ENCODE measurements at places on chromosomes 7 and 10.

DNA sequence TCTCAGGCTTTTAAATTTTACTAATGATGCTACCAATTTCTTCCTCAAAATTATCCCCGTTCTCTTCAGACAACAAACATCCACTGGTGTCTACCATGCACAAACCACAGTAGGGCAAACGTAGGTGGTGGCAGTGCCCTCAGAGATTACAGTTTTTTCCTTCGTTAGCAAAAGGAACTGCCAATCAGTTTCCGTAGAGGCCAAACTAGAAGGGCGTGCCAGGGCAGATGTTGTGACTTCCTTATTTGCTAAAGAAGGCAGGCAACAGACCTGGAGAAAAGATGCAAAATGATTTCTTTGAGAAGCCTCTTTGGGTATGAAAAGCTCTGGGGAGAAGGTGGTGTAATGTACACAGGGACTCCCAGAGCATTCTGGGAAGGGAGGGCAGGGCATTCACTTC is 7.6 kb upstream of the FAM180A start:
- DNase-seq: no peak

DNA sequence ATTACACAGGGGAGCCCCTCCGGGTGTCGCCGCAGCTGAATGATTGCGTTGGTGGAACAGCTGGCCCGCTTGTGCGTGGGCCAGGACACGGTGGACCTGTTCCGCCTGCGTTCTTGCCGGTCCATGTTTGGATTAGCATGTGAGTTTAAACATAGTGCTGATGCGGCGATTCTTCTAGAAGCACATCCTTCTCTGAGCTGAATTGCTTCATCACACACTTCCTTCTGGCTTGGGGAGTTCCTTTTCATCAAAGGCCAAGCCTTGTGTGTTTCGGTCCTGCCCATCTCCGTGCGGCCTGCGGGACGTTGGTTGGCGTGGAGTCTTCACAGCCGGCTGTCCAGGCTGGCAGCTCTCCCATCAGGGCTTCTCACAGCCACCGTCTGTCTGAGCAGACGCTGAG is 45.5 kb upstream of the SLC29A4 start:
- no peak for DNase-seq

DNA sequence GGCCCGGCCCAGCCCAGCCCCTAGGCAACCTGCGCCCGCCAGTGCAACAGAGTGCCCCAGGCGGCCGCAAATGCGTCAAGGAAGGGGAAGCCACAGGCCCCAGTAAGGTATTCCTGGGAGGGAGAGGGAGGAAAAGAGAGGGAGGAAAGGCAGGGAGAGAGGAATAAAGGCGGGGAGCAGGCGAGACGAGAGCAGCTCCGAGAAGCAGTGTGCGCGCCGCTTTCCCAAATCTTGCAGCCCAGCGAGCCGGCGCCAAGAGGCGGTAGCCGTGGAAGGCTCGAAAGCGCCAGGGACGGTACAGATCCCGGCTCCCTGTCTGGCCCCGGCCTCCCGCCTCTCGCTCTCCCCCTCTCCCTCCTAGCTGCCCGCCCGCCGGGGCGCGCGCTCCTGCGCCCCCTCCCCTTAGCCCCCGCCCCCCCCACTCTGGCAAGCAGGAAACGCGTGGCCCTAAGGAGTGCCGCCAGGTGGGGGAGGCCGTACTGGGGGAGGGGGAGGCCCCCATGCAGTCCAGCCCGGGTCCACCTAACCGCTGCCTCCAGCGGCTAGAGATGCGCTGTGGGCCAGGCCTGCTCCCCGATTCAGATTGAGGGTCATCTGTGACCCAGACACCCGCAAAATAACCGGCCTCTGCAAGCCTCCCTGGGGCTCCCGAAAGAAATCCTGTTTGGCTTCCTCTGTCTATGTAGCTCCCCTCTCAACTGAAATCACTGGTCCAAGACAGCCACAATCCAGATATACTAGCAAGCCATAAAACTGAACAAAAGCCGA is 4.3 kb downstream of the HOXA10 start:
- peak; percentile 74 for DNase-seq

GRCh38 chr7:88281749-88282148 is 24.9 kb downstream of the STEAP4 start:
- no peak for DNase-seq

GRCh38 chr10:95832216-95833041 is 75.3 kb upstream of the CC2D2B start:
- no peak for DNase-seq

- DNase-seq: peak; percentile 31
These were observed 23.4 kb upstream of the GSAP start for GRCh38 chr7:77439572-77439971.

DNA sequence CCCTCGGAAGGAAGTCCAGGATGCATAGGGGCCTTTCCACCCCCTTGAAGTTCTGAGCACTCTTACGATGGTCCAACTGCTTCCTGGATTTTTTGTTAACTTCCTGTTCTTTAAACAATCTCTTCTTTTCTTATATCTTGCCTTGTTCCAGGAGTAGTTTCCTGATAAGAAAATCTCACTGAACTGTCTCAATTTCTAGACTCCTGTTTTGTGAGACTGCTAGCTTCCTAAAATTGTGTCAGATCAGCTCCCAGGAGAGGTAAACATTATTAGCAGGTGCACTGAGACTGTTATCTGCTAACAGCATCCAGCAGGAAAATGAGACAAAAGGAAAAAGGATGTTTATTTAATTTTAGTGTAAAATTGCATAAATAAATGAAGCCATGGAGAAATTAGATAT is 106.2 kb upstream of the PITRM1 start:
- no peak for DNase-seq

- no peak for DNase-seq
These were observed 15.9 kb upstream of the TBXAS1 start for GRCh38 chr7:139813151-139813550.

DNA sequence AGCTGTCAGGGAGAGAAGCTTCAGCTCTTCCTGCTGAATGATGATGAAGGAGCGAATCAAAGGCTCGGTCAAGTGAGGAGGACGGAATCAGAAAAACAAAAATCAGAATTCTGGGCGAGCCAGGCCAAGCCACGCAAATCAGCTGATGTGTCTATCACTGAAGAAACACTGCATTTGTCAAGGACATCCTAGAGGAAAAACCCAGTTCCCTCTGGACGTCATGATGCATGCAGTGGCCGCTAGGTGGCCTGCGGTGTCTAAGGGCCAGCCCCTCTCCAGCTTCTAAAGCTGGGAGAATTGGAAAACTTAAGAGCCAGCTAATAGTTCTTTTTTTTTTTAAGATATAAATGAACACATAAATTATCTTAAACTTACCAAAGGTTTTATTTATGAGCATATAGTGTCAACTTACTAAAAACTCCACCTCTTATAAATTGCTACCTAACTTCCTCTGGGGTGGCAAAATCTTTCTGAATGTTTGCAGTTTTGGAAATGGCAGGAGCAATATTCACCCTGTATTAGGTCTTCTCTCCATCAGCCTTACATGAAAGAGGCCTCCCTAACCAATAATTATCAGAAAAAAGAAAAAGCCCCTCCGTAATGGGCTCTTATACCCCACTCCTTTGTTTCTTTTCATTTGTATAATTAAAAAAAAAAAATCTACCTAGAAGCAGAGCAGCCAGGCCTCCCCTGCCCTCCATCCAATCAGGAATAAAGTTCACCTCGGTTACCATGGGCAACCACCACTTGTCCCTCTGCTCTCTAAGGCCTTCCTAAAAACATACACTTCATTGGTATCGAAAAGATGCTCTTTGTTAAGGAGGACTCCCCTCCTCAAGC is 186.8 kb downstream of the USP6NL start:
- no peak for DNase-seq

DNA sequence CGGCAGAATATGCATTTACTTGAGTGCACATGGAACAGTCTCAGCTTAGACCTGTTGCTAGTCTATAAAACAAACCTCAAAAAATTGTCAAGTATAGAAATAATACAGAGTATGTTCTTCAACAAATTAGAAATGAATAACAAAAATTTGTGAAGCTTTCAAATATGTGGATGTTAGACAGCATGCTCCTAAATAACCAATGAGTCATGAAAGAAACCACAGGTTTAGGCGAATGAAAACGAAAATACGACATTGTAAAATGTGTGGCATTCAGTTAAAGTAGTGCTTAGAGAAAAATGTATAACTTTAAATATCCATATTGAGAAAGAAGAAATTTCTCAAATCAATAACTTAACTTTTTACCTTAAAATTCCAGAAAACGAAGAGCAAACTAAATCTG is 760.0 kb upstream of the SORCS1 start:
- no peak for DNase-seq

DNA sequence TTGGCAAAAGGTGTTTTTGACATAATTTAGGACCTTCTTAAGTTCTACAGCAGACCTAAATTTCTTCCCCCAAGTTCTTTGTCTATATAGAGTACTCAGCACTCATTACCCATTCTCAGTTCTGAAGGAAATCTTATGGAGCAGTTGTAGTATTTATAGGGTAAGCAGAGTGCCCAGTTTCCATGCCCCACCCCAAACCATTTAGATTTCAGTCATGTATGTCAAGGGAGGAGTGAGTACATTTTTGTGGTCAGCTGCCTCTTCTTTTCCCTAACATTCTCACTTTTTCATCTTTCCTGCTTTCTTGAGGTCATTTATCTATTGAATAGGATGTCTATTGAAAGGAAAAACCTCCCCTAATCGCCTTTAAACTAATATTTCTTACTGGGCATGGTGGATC is 83.3 kb downstream of the KAT6B start:
- DNase-seq: no peak

- DNase-seq: no peak
These were observed 7.7 kb downstream of the XPNPEP1 start for GRCh38 chr10:109915566-109915965.

DNA sequence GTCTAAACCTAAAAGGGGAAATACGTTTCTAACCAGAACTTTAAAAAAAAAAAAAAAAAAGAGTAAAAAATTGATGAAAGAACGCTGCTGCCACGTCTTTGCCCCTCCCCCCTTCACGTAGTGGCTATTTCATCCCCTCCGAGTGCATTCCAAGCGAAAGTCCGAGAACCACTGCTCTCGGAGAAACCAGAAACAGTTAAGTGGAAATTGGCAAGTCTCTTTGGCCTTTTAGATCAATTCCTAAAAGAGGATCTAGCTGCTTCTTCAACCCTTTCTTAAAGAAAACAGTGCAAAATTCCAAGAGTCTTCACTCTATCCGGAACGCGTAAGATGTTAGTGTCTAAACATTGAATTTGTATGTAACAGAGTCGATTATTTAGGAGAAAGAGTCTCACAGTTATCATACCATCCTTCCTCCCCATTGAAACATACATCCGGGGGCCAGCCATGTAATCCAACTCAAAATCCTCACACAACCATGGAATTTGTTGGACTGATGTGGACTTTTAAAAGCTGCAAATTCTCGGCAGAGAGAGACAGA is 1.1 kb downstream of the P4HA1 start:
- peak; percentile 44 for DNase-seq

DNA sequence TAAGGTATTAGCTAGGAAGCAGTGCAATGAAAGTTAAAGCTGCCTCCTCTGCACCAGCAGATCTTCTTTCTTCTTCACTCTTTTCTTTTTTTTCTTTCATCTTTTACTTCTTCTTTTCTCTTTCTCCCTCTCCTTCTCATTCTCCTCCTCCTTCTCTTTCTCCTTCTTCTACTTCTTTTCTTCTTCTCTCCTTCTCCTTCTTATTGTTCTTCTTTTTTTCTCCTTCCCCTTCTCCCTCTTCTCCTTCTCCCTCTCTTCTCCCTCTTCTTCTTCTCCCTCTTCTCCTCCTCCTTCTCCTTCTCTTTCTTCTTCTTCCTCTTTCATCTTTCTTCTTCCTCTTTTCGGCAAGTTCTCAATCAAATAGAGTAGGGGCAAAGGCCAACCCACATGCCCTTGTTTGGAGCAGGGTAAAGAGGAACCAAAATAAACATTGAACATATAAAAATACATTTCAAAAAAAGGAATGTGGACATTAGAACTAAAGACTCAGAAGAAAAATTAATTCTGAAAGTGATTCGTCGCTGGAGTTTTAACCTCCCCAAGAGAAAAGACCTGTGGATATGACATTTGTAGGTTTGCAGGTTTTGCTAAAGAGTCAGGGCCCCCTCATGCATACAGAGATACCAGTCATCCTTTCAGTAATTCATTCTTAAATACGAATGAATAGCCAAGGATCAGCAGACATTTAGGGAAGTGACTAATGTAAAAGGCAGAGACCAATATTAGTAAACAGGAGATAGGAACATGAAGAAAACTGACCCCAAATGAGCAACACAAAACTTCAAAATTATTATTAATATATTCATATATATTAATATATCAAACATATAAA is 93.0 kb upstream of the RSU1 start:
- DNase-seq: no peak

GRCh38 chr7:45053401-45053800 is 35.4 kb downstream of the NACAD start:
- no peak for DNase-seq

- DNase-seq: no peak
These were observed 135.9 kb downstream of the LRRN3 start for GRCh38 chr7:111226800-111227199.

DNA sequence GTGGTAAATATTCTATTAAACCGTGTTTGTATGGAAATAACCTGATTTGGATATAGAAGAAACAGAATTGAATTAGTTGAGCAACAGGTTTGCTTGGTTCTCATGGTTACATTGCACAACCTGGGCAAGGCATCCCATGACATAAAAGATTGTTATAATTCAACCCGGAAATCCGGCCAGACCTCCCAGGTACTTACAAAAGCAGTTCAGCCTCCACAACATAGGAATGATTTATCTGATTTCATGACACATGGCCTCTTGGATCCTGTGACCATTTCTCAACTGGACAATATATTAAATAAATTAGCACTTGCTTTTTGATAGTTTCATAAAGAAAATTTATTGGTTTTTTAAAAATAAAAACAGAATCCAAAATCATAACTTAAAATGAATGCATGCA is 55.1 kb upstream of the PTPN12 start:
- DNase-seq: peak; percentile 95

DNA sequence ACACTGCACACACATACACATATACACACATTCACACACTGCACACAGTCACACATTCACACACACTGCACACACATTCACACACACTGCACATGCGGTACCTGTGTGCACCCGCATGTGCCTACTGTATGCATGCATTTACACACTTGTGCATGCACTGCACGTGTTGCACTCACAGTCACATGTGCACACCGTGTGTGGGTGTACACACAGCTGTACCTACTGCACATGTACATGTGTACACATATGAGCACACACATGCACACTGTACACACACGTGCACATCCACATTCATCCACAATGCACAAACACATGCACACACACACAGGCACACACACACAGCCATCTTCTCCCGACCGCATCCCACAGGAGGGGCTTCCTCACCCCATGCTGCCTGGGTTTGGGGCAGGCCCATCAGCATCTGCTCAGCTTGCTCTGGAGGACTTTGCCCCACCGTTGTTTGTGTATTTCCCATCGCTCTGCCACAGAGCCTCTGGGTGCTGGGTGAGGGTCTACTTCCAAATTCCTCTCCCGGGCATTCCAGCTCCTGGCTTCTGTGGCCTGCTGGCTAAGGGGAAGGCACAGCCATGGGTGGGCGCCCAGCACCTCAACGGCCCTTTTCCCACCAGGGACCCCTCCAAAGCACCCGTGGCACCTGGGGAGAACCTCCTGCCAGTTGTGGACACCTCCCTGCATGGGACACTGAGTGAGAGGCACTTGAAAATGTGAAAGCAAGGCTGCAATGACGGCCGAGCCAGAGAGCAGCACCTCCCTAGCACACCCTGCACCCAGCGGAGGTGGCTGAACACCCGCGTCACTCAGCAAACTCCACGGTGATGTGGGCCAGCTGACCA is 324.3 kb downstream of the PTPRN2 start:
- DNase-seq: no peak
